ENCODE measurements at places on chromosomes 1 and 21.

DNA sequence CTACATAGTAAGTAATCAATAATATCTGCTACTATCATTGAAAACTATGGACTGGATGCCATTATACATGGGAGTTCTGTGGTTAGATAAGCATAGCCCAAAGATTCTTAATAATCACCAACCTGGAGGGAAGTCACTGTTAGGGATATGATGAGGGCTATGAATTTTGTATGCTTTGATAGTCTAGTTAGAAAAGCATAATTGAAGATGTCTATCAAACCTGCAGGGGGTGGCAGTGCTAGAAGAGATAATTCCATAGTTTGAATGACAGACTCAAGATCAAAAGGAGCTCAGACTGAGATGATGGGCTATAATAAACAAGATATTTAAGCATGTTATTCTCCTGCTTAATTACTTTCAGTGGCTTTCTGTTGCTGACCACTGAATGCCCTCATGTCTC is 15.4 kb upstream of the COA6 start:
- no peak for DNase-seq

DNA sequence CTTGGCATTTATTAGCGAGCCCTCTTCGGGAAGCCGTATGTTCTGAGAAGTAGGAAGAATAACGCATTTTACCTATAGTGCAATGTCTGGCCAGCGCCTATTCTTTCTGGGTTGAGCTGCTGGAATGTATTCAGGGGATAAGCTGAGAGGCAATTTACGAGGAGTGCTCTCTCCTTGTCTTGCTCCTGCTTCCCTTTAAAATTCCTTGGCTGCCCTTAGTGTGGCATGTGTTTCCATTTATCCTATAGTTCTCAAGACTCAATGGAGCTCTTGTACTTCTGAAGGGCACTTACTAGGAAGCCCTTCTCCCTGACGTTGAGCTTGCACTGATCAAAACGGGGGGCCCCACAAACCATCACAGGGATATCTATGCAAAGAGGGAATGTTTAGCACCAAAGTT is 364.6 kb downstream of the DISC1 start:
- no peak for DNase-seq

DNA sequence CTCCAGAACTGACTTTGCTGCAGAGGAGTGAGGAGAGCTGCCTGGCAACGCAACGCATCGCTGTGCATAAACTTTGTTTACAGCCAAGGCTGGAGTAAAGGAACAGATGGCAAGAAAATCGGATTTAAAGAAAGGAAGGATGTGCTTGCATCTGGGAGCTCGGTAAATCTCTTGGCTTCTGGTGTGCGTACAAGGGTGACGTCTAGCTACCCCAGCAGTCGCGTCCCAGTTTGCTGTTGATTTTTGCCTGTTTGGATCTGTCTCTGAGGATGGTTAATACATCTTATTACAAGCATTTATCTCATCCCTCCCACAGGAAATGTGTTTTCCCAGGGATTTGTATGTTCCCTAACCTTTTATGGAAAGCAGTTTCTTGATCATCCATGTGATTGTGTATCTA is 73.3 kb upstream of the RALGPS2 start:
- no peak for DNase-seq

- no peak for DNase-seq
Observed at GRCh38 chr21:17779496-17779895, 39.7 kb downstream of the C21orf91 start.

DNA sequence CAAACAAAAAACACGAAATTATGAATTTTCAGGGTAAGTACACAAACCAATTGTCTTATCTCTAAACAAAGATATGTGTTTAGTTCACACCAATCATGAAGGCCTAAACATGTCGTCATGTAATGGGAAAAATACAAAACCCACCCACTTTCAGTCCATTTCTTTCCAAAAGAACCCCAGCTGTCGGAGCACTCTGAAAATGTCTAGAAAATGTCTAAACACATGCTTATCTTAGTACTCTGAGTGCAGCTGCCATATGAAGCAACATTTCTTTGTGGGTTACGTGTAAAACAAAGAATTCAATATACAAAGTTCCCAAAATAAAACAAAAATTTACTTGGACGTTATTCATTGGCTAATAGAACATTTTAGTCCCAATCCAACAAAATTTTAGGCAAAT is 22.7 kb downstream of the SERBP1 start:
- DNase-seq: no peak

DNA sequence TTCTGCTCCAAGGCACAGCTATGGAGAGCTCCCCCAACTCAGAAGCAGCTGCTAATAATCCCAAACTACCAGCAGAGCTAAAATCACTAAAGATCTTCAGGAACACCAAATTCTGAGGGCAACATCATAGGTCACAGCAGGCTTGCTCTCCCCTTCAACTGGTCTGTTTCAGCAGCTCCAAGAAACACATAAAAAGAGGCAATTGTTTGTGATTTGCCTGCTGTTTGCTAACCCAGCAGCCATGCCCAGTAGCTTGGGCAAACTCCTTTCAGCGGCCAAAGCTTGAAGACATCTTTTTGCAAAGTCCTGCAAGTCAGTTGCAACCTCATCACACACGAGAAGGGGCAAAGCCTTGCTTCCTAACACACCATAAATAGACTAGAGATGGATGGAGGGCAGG is 8.9 kb downstream of the ERI3 start:
- DNase-seq: no peak

DNA sequence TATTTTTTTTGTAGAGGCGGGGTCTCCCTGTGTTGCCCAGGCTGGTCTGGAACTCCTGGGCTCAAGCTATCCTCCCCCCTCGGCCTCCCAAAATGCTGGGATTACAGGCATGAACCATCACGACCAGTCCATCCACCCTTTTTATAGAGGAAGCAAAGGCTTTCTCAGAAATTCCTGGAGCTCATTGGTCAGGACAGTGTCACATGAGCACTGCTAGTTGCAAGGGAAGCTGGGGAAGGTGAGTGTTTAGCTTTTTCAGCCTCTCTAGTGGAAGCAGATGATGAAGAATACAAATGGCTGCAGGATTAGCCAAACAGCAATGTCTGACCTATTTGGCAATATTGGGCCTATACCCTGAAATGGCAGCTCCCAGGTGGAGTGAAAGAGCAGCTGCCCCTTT is 8.0 kb downstream of the IGFN1 start:
- no peak for DNase-seq

DNA sequence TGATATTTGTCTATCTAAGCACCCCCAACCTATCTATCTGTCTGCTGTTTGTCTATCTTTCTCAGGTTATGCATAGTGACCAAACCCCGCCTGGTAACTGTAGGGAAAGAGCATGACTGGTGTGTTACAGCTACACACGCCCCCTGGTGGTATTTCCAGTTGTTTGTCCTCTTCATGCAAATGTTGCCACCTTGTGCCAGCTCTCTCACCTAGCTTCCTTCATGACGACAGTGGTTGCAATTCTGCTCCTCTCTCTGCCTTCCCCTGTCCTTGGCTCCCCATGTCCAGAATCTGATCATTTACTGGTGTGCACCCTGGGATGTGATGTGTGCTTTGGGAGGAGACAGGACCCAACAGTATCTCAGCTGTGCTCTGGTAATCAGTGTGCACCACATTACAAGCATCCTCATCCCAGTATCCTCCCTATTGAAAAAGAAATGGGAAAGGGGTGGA is 8.1 kb upstream of the INKA2 start:
- no peak for DNase-seq

DNA sequence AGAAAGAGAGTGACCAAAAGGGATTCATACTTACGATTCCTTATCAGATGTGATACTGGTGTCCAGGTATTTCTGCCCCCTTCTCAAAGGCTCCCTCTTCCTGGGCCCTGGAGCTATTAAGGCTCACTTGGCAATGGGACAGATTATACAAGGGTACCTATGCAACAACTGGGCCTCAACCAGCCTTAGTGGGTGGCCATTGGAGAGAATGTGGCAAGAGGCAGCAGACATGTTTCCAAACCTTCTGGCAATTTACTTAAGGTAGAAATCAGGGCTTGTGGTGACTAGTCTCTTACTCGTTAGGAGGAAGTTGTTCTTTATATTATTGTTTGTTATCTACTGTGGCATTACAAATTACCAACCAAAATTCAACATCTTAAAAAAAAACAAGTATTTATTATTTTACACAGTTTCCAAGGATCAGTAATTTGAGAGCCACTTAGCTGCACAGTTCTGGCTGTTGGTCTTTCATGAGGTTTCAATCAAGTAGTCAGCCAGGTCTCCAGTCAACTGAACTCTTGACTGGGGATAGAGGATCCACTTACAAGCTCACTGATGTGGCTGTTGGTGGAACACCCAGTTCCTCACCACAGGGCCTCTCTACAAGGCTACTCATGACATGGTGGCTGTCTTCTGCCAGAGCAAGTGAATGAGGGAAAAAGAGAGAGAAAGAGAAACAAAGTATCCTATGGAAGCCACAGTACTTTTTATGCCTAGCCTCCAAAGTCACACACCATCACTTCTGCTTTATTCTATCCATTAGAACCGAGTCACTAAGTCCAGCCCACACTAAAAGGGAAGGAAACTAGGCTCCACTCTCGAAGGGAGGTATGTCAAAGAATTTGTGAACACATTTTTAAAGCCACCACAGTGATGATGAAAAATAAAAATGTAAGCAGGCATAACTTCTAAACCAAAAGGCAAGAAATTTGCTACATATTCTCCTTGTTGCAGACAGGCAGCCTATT is 10.7 kb downstream of the ZNF648 start:
- no peak for DNase-seq

DNA sequence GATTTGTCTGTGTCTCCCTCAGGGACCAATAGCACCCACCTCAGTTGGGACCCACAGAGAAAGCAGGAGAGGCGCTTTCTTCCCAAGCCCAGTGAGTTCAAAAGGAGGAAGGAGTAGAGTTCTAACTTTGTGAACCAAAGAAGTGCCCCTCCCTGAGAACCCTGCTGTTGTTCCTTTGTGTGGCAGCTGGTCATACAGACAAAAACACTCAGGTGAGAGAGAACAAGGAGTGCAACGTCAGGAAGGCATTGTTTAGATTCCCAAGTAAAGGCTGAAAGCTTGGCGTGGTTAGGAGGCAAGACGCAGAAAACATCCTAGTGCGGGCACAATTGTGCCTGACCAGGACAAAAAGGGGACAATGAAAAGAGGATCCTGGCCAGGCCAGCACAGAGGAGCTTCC is 654.6 kb downstream of the KIF26B start:
- DNase-seq: no peak

- no peak for DNase-seq
Observed at GRCh38 chr1:231210126-231210525, 30.9 kb upstream of the GNPAT start.

DNA sequence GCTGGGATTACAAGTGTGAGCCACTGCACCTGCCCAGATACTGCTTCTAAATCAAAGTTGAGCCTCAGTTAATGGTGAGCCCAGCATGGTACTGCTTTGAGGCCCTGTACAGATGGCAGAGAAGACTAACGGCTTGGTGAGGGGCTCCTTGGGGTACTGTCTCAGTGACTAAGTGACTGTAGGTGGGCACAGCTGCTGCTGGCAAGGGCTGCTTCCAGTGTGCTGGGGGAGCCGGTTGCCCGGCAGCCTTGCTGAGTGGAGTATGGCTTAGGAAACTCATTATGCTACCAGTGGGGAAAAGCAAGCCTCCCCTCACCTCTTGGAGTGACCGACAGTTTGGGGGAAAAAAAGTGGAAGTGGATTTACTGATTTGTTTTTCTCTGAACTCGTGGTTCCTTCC is 23.6 kb upstream of the ARHGEF10L start:
- DNase-seq: no peak

DNA sequence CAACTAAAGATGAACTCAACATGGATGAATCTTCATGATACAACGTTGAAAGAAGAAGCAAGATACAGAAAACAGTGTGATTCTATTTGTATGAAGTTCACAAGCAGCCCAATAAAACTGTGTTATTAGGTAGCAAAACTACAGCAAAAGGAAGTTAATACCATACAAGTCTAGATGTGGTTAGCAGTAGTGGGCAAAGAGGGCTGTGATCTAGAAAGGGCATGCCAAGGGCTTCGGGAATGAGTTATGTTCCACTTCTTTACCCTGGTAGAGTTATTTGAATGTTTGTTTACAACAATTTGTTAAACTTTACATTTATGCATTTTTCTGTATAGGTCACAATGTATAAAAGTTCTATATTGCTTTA is 9.2 kb downstream of the TNFRSF9 start:
- DNase-seq: no peak

- DNase-seq: no peak
Observed at GRCh38 chr21:40566486-40566885, 280.5 kb downstream of the DSCAM start.

- DNase-seq: no peak
Observed at GRCh38 chr1:116663821-116664220, 3.7 kb downstream of the IGSF3 start.

DNA sequence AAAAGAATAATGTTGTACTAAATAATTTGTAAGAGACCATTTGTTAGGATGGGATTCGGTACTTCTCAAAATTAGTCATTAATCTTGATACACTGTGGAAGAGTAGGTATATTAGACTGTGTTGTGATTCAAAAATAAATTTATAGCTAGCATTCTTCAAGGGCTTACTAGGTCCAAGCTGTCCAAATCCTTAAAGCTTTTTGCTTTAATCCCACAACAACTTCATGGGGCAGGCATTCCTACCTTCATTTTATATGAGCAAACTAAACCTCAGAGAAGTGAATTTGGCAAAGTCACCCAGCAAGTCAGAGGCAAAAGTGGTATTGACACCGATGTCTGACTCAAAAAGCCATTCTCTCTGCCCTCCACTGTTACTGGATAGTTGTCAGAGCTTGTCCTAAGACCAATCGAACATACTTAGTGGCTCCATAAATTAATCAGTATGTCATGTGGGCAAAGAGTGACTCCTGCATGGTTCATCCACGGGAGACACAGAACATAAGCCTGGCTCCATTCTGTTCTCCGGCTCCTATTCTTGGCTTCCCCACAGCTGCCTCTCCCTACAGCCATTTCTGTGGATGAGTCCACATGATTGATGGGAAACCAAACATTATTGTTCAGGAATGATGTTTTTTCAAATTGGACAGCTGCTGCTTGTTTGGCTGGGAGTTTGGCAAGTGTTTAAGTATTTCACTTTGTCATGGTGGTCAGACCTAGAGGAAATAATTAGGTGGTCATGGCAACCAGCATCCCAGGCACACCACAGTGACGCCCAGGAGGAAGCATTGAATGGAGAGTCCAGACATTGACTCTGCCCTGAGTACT is 133.4 kb upstream of the FGGY start:
- no peak for DNase-seq

DNA sequence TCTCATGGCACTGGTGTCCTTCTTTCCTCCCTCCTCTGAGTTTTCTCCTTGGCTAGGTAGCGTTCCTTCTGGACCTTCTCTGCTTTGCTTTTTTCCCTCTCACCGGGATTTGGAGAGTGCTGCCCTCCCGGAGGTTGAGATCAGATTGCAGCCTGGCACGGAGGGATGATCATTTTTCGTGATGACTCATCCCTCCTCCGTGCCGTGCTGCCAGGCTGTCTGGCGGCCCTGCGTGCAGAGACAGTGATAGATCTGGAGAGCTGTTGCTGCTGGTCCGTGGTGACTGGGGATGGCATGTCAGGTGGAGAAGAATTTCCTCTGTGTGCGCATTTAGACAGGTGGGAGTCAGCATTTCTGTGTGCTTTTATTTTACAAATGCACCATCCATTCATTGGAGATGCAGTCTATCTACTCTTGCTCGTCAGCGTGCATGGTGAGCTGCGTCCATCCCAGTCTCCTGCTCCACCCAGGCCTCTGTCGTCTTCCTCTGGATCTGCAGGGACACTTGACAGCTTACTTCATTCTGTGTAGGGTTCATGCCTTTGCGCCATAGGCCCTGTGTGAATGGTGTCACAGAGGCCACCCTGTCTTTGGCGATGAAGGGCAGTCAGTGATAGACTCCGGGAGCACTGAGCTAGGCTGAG is 104.4 kb downstream of the PCBP3 start:
- DNase-seq: no peak
